Stimulated activated CD8-positive, alpha-beta memory T cell treated with anti-CD3 and anti-CD28 coated beads, Interleukin-7, amount 100 ng/mL, for 4 hours (primary cell): ENCODE measurements at places on chromosomes 4 and X.

GRCh38 chr4:10395971-10396580 lies 61.1 kb downstream of the ZNF518B start:
- no peak for DNase-seq

GRCh38 chrX:38126179-38126578 lies 94.5 kb downstream of the SRPX start:
- no peak for DNase-seq

DNA sequence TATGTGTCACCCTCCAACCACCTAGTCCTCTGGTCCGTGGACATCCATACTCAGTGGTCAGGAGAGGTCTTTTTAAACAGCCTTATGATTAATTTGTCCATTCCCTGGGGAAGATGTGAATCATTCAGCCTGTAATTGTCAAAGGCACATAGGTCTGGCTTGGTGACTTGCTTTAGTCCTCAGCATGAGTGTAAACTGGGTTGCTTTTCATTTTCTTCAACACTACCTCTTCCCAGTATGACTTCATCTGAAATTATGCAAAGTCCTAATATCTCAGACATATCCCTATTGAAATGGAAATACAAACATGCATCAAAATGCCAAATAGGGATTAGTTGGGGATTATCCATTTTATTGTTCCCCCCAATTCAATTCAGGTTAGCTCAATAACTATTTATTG lies 208.3 kb upstream of the AMOT start:
- DNase-seq = no peak

DNA sequence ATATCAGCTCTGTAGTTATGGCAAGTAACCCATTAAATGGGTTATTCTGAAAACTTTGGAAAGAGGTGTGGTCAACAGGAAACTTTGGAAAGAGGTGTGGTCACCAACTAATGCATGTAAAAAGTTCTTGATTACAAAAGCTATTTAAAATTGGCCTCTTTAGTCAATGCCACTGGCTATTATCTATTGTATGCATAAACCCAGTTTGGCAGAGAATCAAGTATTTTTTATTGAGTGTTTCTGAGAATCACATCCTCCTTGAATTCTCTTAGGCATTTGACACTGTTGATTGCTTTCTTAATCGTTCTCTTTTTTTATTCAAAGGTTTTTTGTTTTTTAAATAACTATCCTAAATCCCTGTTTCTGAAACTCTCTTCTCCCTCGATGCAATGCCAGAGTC lies 7.5 kb downstream of the P2RY4 start:
- DNase-seq = no peak

DNA sequence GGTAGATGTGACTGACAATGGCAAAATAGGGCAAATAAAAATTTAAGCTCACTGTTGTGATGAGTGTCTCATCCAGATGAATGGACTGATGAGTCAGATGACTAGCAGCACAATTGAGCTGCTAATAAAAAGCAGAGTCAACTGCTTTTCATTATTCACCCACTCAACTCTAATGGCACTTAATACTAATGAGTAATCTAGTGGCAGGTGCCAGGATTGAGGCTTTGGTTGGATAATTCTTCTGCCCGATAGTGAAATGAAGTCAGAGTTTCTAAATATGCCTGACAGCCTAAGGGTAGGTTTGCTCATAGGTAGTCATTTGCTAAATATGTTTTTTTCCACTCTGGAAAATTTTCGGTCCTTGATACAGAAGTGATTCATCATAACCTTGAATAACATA lies 10.4 kb downstream of the OGT start:
- DNase-seq = no peak

- DNase-seq = no peak
Measured at GRCh38 chr4:174853629-174854028, 24.6 kb upstream of the GLRA3 start.

GRCh38 chr4:87038837-87039615 lies 104.2 kb downstream of the AFF1 start:
- DNase-seq = no peak

DNA sequence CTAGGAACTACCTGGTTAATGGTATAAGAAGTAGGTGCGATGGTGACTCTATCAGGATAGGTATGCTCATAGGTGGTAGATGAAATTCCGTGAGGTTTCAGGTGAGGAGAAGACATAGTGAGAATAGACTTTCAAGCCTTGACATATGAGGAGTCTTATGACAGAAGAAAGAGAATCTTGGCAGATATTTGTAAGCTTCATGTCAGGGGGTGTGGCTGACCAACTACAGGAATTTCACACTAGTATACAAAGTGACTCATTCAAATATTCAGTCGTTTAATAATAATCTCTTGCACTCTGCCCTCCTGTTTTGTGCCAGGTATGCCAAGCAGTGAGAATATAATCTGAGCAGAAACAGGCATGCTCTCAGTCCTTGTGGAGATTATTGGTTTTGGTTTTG lies 22.8 kb downstream of the PACRGL start:
- no peak for DNase-seq

GRCh38 chrX:13498238-13498637 lies 71.2 kb upstream of the EGFL6 start:
- no peak for DNase-seq

DNA sequence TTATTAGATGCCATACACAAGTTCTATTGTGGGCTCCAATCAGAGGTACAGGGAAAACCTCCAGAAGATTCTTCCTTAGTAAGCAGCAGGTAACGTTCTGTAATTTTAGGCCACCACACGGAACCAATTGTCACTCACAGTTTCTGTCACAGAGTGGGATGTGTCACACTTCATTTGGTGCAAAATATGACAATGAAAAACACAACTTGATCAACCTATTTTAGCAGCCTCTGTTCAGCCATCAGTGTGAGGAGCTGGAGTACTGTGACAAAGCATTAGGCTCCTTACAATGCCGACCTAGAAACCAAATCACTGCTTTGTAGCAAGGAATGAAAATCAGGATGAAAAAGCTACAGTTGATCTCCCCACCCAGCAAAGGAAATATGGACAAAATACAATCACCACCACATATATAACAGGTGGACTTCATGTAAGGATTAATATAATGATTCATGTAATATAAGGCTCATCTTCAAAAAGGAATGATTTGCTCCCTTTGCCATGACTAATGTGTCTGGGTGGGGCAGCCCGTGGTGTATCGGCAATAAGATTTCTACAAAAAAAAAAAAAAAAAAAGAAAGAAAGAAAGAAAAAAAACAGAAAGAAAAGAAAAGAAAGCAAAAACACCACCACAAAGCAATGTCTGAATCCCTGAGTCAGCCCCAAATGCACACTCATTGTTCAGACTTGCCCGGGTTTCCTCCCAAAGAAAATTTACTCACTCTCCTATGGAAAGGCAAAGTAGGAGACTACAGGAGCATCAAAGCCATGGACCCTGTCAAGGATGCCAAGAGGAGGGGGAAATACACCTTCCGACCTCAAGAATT lies 36.0 kb downstream of the SLC9A7 start:
- no peak for DNase-seq

DNA sequence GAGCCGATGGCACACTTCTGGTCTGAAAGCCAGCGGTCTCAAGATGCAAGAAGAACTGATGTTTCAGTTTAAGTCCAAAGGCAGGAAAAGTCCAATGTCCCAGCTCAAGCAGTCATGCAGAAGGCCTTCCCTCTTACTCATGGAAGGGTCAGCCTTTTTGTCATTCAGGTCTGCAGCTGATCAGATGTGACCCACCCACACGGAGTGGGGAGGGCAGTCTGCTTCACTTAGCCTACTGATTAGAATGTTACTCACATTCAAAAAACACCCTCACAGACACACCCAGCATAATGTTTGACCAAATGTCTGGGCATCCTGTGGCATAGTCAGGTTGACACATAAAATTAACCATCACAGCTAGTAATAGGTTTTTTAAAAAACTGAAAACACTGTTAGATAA lies 6.6 kb downstream of the HCCS start:
- DNase-seq = no peak

DNA sequence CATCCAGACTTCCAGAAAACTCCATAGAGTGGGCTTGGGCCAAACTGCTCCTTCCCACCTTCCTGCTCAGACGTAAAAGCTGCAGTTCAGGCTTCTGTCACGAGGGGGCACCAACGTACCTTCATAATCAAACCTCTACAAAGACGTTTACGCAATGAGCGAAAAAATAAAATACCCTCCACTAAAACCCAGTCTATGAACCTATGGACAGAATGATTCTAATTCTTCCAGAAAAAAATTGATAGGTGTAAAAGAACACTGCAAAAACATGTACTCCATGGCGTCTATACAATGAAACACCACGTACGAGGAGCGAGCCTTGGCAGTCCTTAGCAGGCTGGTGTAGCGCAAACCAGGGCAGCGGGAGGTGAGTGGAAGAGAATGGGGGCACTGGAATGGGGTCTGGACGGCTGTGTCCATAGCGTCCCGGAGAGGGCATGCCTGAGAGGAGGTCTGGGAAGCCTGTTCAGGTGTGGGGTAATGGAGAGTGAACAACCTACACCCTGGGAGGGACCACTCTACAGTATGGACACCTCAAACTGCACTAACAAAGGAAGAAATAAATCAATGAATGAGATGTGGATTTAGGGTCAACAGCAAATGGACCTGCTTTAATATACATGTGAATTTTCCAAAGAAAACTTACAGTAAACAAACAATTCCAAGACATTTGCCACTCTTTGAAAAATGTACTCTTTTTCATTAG lies 14.4 kb upstream of the RAB40A start:
- DNase-seq = peak; percentile 25

DNA sequence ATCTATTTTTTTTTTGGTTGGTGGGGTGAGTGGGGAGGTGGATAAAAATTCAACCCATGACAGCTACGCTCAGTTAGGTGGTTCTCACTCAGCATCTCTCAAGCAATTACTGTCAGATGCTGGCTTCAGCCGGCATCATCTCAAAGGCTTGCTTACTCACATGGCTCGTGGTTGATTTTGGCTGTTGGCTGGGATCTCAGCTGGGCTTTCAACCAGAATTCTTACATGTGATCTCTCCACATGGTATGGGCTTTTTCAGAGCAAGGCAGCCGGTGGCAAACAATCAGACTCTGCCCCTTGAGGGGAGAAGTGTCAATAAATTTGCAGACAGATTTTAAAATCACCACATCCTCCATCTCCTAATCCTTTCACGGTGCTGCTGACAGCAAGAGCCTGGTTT lies 47.2 kb downstream of the SLC34A2 start:
- no peak for DNase-seq

- no peak for DNase-seq
Measured at GRCh38 chr4:44662623-44663005, 11.2 kb upstream of the YIPF7 start.

GRCh38 chr4:75653845-75654503 lies 19.2 kb downstream of the G3BP2 start:
- DNase-seq = no peak
